ENCODE measurements at places on chromosomes 4 and X.

DNA sequence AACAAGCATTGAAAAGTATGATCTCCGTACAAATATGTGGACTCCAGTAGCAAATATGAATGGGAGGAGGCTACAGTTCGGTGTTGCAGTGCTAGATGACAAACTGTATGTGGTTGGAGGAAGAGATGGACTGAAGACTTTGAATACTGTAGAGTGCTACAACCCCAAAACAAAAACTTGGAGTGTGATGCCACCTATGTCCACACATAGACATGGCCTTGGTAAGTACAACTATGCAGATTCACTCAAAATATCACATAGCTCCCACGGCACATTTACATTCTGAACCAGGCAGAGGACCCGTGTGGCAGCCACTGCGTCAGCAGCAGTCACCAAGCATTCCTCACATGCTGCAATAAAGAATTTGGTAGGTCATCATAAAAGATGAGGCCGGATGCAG is 41.3 kb downstream of the KLHL5 start:
- no peak for DNase-seq

- DNase-seq = no peak
Measured at GRCh38 chr4:142191901-142192300, 555.5 kb downstream of the IL15 start.

DNA sequence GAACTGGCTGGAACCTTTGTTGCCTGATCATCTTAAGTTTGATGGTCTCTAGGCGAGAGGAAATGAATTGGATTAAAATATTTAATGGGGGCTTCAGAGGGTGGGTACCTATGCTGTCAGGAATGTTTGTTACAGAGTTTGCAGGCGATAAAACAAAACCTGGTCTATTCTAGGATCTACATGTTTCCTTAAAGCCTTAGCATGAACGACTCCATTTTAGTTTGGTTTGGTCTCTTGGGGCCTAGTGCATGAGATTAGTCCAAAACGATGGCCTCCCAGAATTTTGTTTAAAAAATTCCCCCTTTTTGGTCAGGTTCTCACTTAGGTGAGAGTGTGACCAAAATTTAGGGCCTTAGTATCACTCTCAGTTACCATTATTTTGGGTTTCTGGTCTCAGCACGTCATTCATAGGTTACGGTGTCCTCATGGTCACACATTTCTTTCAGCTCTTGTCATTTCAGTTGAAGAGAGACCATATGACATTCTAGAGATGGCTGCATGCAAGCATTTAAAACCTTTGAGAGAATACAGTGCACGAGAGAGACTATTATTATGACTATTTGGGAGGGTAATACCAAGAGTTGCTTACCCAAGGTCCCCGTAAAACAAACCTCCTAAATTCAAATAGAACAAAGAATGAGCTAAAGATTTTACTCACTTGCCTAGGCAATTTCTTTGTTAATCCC is 13.8 kb downstream of the MOB1B start:
- no peak for DNase-seq

DNA sequence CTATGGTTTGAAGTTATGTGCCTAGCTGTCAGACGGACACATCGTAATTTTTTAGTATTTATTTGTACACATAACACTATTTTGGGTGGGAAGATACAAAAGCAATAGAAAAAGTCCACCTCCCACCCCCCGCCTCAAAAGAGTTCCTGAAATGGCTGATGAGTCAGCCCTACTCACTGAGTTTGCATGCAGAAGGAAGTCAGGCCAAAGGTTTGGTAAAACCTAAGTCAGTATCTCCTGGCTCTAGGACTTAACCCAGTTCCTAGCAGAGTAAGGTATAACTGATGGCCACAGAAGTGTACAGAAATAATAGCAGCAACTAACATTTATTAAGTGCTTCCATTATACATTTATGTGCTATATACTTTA is 2.9 kb upstream of the KLHL2 start:
- no peak for DNase-seq

DNA sequence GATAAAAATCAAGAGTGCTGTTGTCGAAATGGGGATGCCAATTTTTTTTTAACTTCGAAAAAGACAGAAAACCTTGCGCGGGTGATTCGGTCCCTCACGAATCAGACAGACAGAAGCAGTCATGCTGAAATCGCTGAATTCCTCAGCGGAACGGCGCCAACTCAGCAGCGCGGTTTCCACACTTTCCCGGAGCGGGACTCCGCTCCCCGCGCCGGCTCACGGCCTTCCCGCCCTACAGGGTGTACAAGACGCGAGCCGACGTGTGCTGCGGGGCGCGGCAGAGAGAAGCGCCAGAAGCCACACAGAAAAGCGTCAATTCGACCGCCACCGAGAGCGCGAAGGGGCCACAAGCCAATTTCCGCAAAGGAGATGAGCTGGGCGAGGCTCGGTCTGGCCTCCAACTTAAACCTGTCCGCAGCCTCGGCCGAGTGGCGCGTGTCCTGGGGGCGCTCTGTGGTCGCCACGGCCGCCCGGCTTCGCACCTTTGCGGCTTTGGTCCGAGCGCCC is 1.3 kb downstream of the NEXMIF start:
- DNase-seq = no peak

- DNase-seq = no peak
Measured at GRCh38 chrX:106391284-106391911, 220.4 kb upstream of the RADX start.

DNA sequence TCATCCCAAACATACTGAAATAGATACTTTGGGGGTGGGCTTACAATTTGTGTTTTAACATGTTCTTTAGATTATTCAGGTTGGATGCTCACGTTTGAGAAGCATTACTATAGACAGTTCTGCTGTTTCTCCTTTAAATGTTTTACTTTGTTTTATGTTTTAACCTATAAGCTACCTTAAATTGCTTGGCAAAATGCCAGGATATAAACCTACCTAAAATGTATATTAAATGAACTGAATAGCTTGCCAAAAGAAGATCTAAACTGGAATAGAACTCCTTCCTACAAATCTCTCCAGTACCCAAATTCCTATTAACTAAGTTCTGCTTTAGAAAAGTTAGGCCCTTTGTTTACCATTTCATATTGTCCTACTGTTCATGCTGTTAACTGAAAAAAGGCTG is 124.4 kb downstream of the TBX22 start:
- DNase-seq = no peak

DNA sequence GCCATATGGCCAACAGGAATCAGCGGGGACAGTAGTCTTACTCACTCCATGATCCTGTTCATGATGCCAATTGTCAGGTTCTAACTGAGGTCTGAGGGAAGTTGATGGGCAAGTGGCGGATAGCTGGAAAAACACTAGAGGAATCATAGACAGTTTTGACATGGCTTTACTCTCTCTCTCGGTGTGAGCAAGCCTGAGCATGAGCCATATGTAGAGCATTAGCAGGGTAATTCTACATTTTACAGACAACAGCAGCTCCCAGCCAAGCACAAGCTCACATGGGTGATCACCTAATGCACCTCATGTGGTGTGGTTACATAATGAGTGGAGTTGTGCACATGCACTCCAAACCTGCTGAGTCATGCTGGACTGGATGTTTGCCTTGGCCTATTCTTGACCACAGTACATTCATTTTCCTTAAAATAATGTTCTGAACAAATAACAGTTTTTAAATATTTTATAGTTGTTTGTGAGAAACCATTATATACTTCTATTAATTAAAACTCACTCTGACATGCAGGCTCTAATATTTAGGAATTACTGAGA is 429.2 kb downstream of the GPAT3 start:
- no peak for DNase-seq

All from GF-D8 (cell line).